T-helper 1 cell (primary cell): ENCODE measurements at places on chromosomes 5 and 9.

- DNase-seq = no peak
Observed at GRCh38 chr5:76617229-76617628, 6.0 kb downstream of the F2RL2 start.

DNA sequence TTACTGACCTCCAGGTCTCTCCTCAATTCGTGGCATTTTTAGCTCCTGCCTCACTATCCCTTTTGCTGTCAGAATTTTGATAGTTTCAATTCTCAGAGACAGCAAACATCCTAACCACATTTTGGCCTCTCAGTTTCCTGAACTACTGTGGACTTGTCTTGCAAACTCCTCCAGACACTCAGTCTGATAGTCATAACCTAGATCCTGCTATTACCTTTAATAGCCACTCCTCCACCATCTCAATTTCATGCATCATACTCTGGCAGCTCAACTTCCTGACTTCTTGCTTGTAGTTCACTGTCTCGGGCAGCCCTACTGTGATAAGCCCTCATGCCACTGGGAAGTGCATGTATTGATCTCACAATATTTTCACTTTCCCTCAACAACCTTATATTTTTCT lies 481.8 kb upstream of the CDH18 start:
- DNase-seq = no peak

GRCh38 chr9:126777733-126778132 lies 27.1 kb upstream of the ZBTB43 start:
- DNase-seq = no peak

- no peak for DNase-seq
Observed at GRCh38 chr5:160271836-160272235, 40.5 kb downstream of the CCNJL start.

GRCh38 chr5:89053547-89053946 lies 170.6 kb upstream of the MEF2C start:
- no peak for DNase-seq

DNA sequence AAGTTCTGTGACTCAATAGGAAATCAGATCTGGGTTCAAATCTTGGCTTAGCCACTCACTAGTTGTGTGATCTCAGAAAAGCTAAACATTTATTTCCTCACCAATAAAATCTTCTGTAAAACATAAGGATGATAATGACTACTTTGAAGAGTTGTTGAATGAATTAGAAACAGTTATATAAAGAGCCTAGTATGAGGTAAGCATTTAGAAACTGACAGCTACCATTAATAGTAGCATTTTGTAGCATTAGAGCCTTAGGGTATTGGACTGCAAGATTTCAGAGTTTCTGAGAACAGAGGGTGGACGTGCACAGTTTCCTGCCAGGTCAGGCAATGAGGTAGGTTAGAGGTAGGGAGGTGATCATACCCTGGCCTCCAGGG lies 293.2 kb downstream of the CWC27 start:
- no peak for DNase-seq

- no peak for DNase-seq
Observed at GRCh38 chr9:93099551-93100275, 3.7 kb downstream of the CARD19 start.

- no peak for DNase-seq
Observed at GRCh38 chr9:131116281-131117120, 8.9 kb upstream of the NUP214 start.

GRCh38 chr5:91020065-91020800 lies 362.9 kb downstream of the ARRDC3 start:
- no peak for DNase-seq

GRCh38 chr9:14752271-14752670 lies 29.7 kb upstream of the CER1 start:
- no peak for DNase-seq

DNA sequence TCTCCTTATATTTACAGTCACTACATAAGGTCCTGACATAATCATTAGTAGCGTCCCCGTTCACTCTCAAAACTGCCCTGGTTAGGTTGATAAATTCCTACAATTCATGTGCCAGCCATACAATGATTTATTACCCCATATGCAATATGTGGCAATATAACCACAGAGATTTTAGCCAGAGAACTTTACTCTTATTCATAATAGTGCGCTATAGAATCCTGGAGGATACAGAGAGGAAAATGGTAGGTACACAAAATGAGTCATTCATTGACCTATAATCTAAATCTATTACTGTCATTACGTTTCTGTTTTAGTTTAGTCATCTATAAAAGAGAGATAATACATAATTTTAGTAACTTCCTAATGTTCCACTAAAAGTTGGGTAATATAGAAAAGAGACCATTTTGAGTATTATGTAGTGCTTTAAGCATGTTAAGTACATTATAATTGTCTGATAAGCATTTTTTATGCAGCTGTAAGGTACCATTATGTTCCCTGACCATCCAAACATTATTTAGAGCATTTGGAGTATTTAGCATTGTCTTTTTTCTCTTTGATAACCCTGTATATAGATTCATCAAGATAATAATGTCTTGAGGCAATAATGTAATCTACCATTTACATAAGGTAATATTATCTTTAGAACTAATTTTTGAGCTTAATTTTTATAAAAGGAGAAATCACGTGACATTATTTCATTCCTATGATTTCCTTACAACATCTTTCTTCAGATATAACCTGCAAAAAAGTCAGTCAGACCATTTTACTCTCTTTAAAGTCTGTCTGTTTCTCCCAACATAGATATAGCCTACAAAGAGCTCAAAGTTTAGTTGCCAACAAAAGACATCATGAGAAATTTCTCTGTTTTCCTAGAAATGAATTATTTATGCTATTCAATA lies 655.5 kb upstream of the ZNF608 start:
- no peak for DNase-seq

GRCh38 chr5:139692679-139693308 lies 44.6 kb downstream of the CXXC5 start:
- DNase-seq = no peak

- no peak for DNase-seq
Observed at GRCh38 chr5:81183811-81184748, 49.0 kb upstream of the CKMT2 start.

DNA sequence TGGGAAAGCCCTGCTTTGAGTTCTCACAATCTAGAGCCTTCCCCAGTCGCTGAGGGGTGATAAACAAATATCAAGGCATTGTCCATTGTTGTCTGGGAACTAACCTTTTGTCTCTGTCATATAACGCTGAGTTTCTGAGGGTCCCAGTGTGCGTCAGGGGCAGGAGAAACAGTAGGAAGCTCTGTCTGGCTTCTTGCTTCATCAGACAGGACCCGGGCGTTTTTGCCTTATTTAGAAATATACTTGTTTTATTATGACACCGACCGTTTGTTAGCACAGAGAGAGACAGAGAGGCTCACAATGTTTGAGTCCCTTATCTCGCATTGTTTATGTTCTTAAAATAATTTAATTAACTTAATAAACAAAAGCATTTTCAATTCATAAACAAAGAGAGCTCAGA lies 204.9 kb upstream of the GAS1 start:
- DNase-seq = no peak

DNA sequence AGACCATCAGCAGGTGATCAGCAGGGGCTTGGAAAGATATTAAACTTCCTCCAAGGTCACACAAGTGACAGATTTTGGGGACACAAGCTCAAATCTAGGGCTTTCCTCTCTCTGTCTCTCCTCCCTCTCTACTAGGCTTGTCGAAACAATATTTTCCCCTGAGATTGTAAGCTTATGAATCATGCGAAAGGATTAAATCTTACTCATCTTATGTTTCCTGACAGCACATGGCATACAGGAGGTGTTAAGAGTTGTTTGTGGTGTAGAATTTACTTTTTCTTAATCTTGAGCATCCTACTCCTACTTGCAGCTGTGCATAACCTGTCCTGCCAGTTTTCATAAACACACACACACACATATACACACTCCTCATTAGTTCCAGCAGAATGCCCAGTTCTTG lies 186.3 kb downstream of the MARCHF11 start:
- no peak for DNase-seq

DNA sequence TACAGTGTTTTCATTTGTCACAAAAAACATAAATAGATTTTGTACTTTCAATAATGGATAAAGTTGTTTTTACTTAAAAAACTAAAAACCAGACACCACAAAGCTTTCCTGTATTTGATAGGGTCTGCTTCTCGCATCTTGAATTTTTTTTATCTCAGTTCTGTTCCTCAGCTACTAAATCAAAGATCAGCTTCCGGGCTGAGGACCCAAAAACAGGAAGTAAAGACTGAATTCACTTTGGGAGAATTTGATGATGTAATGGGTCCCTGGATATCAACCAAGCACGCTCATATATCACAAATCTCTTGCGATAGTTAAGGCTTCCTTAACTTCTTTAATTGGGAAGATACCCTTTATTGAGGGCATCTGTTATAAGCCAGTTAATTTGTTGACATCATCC lies 24.1 kb downstream of the ITK start:
- DNase-seq = no peak

GRCh38 chr5:178338750-178339144 lies 106.1 kb upstream of the PHYKPL start:
- DNase-seq = no peak

DNA sequence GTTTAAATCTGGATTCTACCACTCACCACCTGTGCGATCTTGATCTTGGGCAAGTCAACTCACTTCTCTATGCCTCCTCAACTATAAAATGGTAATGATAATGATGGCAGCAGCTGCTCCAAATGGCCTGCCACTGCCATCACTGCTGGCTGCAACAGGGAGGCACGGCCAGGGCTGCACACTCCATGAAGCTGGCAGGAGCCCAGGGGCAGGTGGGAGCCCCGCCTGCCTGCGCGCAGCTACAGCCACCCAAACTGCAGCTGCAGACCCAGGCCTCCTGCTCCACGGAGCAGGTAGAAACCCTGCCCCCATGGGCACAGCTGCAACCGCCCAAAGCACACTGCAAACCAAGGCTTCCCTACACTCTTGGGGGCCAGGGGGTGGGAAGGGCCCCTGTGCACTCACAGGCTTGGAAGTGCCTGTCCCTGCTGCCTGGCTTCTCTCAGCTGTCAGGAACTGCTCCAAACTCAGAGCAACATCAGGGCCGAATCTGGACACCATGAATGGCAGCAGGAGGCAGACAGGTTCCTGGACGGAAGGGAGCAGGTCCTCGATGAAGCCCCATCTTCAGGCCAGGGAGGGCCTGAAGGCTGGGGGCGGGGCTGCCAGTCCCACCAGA lies 57.6 kb downstream of the PRELID2 start:
- DNase-seq = no peak

DNA sequence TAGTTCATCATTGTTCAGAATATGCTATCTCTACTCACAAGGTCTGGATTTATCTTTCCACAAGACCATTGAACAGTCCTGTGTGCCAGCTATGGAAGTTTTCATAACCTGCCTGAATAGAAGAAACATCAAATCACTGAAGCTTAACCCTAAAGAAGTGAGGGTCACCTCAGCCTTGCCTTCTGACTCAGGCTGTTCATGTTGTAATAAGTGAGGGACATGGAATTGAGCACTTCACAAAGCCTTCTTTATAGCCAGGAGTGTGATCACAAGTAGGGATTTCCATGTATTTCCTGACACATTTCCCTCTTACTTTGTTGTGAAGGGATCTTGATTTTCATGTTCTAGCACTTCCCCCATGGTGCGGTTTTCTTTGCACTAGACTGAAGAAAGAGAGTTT lies 577.5 kb upstream of the WWC1 start:
- DNase-seq = no peak

DNA sequence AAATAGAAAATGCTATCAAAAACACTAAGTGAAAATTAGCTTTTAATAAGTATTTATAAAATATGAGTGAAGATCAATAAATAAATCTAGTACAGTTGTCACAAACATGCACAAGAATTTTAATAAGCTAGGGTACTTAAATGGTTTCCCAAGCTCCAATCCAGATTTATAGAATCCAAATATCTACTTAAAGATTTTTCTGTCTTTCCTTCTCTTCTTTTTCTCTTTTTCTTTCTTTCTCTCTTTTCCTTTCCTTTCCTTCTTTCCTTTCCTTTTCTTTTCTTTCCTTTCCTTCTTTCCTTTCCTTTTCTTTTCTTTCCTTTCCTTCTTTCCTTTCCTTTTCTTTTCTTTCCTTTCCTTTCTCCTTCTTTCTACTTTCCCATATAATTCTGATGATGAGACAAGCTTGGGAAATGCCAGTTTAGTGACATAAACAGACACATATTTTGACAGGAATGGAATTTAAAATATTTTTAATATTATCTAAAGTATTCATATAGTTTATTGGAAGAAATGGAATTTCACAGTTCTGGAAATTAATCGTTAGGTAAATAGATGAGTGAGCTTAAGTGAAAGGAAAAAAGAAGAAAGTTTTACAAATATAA lies 832.8 kb downstream of the NR2F1-AS1 start:
- no peak for DNase-seq

GRCh38 chr5:20678386-20678785 lies 690.4 kb upstream of the CDH18 start:
- DNase-seq = no peak

DNA sequence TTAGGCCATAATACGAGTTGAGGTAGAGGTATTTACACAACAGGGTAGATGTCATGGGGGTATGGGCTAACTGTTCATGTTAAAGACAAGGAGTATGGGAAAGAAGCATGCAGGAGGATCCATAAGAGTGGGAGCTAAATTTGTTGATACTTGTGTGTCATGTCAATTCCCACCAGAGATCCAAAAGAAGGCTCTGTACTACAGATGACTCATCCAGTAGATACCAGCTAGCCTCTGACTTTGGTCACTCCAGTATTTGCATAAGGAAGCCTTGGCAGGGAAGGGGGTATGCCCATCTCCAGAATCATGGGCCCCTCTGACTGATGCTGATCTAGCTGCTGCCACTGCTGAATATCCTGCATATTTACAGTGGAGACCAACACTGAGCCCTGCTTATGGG lies 743.7 kb upstream of the GRAMD2B start:
- DNase-seq = no peak

DNA sequence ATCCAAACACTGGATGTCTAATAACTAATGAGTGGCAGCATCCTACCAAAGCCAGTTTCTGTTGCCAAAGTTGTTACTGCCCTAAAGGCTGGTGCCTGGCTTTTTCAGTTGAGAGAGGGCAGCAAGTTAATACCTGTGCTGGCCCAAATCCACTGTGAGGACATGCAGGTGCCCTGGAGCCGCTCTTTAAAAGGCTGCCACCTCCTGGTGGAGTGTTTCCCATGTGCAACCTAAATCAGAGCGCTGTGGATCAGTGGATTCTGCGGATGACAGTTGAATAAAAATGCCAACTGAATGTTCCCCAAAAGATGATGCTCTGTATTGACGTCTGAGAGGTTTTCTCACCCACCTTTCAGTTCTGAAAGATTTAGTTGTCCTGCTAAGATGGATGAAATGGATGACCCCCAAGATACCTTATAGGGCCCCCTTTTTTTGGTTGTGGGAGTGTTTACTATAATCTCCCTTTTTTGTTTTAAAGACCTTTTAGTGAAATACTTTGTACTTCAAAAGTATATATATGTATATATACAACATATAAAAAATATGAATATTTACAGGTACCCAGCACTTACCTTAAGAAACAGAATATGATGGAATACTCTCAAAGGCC lies 146.4 kb downstream of the EGFLAM start:
- no peak for DNase-seq

GRCh38 chr9:108759399-108759798 lies 96.4 kb downstream of the ACTL7B start:
- no peak for DNase-seq

- DNase-seq = no peak
Observed at GRCh38 chr9:120571443-120572257, 8.3 kb downstream of the CDK5RAP2 start.

- no peak for DNase-seq
Observed at GRCh38 chr5:93637697-93638096, 54.7 kb downstream of the NR2F1 start.

- DNase-seq = no peak
Observed at GRCh38 chr5:155689406-155689805, 637.6 kb upstream of the SGCD start.

GRCh38 chr5:78562714-78563330 lies 85.8 kb downstream of the LHFPL2 start:
- DNase-seq = no peak

- no peak for DNase-seq
Observed at GRCh38 chr5:150264667-150265603, 24.6 kb downstream of the CAMK2A start.
